HS-27A (cell line): ENCODE measurements at places on chromosomes 1 and 21.

DNA sequence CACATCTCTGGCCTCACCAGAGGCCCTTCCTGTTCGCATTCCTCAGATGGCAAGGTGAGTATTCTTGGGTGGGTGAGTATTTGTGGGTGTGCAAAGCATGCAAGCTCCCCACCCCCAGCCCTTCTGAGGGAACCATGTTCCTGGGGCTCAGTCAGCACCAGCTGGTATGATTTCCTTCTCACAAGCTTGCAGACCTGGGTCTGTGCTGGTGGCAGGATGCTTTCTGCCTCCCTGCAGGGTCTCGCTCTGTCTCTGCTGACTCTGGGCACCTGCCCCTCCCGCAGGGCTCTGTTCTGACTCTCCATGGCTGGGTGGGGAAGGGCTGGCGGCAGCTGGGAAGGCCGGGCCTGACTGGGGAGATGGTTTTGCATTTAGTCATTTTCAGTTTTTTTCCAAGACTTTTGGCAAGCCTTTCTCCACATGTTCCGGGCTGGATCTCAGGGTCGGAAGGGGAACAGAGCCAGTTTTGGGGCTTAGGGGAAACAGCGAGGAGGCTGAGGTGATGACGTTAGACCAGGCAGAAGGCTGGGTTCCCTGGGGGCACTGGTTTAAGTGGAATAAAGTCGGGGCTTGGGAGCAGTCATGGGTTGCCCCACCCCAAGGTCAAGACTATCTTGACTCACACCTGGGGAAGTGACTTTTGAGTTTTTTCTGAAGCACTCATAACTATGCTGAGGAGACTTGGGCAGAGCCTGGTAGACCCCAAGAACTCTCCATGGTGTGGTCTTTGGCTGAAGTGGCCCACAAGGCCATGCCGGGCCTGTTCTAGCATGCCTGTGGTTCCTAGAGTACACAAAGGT is 6.2 kb downstream of the RASSF5 start:
- DNase-seq = peak; percentile 60

DNA sequence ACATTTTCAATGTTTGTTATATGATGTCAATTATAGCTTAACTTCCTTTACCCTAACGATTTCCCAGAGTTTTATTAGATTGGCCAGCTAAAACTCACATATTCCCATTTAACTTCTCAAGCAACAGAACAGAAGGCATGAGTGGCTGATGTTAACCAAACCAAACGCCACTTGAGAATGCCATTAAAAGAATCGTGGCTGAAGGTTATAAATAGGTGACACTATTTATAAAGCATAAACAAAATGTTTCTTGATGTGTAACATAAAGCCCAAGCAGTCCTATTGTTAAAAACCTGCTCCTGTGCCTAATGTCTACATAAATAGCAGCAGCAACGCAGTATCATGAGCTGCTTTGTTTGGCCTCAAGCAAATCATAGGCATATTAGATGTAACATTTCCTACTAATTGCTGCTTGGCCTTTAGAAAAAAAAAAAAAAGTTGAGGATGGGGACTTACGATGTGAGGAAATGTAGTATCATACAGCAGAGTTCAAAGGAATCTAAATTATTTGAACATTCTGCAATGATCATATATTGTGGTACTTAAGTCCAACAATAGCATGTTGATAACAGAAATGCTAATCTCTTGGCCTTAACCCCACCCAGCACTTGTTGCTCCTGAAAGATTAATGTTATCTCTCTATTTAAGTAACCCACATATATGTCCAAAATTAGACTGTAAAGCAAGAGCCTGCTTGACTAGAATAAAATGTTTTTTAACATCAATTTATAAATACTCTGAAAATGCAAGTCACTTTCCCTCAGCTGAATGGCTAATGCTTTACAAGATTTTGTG is 106.0 kb downstream of the ESRRG start:
- DNase-seq = no peak

GRCh38 chr1:28110555-28110954 is 22.1 kb upstream of the EYA3 start:
- no peak for DNase-seq

DNA sequence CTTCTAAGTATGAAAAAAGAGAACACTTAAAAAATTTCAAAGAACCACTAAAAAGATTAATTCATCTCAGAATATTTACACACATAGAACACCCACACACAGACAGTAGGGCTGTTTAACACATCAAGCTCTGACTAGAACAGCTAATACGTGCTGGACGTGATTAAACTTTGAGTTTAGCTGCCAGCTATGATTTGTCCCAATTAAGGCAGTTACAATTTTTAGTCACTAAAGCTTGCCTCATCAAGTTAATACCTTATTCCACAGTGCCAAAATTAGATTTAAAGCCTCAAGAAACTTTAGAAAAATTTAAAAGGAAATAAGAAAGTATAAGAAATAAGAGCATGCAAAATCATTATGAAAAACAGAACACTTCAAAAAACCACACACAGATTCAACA is 18.9 kb downstream of the SLC16A1 start:
- DNase-seq = no peak

DNA sequence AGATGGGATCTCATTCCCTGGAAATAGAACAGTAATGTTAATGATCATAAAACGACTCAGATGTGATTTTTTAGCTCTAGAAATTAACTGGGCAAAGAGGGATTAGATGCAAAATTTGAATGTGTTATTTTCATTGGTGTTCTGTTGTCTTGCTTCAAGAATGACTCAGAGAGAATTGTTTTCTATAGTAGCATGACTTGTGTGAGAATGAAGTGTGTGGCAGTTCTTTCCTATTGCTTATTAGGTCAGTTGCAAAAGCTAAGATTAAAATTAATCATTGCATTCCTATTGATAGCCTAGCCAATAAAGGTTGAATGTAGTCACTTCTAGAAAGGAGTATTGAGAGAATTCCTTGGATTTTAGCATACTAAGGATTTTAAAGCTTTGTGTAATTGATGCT is 22.9 kb downstream of the SPEN start:
- DNase-seq = no peak

DNA sequence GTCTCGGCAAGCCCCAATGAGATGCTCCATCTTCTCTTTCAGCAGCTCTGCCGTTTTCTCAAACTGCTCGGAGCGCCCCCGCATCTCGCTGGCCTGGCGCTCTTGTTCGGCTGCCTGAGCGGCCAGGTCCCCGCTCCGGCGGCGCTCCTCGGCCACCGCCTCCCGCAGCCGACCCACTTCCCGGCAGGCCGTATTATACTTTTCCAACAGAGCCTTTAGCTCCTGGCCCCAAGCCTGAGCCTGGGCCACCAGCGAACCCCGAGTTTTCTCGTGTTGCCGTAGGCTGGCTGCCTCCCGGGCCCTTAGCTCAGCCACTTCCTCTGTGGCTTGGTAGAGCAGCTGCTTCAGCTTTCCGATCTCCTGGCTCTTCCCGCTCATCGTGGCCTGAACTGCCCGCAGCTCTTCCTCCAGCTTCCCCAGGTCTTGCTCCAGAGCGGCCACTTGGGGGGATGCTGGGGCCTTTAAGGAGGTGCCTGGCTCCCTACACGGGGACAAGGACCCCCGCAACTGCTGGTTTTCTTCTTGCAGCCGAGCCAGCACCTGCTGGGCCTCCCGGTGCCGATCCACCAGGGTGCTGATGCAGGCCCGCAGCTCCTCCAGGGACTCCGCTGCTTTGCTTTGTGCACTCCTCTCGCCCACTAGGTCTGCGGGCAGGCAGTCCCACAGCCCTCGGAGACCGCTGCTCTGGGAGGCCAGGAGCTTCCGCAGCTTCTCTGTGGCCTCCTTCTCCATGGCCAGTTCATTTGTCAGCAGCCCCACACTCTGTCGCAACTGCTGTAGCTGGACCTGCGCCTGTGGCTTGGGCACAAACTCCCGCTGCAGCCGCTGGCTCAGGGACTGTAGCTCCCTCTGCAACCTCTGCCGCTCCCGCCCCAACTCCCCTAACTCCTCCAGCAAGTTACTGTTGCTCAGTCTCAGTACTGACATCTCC is 13.4 kb upstream of the PIAS3 start:
- DNase-seq = no peak

DNA sequence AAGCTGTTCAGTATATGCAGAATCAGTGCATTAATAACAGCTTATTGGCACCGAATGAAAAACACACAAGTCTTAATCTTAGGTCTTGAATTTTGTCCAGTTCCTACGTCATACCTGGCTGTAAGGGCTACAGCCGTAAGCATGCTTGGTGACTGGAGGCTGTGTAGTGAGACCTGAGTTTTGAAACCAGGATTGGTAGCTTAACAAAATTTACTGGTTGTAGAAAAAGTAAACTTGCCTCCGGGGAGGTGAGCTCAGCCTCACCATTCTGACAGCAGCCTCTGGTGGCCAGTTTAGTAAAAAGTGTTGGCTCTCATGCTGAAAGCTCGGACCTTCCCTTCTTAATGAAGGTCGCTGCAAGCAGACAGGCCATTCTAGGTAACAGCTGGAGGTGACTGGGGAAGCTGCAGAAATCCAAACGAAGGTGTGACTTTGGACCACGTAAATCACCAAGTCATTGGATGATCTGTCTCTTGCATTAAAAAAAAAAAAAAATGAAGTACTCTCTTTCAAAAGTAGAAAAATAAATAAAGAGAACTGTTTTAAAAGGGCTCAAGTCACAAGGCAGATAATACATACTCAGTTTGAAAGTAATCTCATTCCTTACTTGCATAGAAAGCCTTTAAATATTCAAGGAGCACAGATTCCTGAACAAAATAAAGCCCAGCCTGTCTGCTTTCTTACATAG is 48.9 kb downstream of the HLCS start:
- no peak for DNase-seq

- DNase-seq = no peak
These were observed 149.6 kb downstream of the RHOU start for GRCh38 chr1:228884615-228885566.

GRCh38 chr1:214352838-214353237 is 71.9 kb downstream of the SMYD2 start:
- DNase-seq = no peak

- no peak for DNase-seq
These were observed 40.6 kb upstream of the DIPK1A start for GRCh38 chr1:93001893-93002292.

GRCh38 chr1:205436776-205437410 is 15.0 kb upstream of the LEMD1 start:
- DNase-seq = no peak

DNA sequence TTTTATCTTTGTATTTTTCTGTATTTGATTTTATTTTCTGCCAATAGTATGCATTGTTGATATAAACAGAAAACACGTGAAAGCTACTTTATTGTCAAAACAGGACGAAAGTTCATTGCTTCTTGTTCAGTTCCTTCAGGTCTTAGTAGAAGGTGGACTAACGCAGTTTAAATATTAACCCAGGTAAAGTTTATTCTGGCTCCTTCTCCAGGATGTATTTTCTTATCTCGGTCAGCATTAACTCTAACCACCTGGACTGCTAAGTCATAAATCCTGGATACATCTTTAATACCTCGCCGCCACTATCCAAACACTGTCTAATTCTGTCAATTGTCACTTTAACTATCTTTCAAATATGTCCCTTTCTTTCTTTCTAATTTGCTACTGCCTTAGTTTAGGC is 5.7 kb upstream of the SOAT1 start:
- no peak for DNase-seq

DNA sequence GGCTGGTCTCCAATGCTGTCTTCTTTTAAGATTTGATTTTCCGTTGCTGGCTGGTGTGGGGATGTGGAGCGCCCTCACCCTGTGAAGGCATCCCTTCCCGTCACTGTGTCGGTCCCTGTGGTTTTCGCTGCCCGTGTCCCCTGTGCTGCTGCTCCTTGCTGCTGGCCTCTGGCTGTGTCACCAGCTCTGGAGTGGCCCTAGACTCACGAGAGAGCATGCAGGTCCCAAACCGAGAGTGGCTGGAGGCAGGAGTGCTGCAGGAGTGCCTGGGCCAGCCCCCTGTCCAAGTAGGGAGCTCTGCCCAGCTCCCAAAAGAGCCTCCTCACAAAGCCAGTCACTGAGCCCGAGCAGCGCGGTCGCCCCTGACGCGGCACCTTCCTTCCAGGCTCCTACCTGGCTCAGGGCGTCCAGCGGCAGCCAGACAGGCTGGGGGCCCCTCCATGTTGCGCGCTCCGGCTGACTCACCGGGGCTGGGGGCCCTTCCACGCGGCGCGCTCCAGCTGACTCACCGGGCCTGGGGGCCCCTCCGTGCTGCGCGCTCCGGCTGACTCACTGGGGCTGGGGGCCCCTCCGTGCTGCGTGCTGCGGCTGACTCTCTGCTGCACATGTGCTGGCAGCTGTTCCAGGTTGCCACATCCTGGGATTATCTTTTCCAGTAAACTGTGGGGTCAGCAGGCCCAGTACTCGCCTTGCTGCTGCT is 106.7 kb upstream of the COL6A1 start:
- peak; percentile 81 for DNase-seq

DNA sequence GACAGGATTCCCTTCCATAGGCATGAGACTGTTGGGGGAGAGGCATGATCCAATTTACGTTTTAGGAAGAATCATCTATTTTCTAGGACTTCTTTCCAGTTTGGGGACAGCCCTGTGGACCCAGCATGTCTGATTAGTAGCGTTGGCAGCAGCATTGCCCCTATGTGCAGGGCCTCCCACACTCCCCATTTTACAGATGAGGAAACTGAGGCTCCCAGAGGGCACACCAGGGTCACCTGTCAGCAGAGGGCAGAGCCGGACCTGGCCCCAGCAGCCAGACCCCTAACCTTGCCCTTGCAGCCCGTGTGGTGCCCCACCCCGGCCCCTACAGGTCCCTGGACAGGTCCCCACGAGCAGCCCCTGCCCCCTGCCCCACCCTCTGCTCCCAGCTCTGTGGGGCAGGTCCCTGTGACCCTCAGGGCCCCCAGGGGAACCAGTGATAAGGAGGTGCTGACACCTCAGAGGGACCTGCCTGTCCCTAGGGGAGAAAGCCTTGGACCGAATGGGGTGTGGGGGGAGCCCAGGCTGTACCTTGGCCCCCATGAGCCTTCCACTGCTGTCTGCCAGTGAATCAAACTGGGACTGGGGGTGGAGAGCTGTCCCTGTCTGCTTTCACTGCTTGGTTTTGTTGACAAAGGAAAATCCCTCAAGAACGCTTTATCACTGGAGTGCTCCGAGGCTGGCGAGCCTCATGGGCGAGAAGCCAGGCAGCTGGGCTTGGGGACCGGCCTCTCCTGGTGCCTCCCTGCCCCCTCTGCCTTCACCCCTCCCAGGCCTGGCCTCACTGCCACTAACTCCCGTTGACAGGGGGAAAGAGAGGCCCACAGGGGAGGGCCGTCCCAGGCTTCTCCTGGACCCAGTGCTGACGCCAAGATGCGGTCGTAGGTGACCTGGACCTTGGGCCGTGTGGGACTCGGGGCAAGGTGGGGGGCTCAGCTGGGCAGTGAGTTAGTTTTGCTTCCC is 39.4 kb upstream of the CCDC27 start:
- DNase-seq = no peak

DNA sequence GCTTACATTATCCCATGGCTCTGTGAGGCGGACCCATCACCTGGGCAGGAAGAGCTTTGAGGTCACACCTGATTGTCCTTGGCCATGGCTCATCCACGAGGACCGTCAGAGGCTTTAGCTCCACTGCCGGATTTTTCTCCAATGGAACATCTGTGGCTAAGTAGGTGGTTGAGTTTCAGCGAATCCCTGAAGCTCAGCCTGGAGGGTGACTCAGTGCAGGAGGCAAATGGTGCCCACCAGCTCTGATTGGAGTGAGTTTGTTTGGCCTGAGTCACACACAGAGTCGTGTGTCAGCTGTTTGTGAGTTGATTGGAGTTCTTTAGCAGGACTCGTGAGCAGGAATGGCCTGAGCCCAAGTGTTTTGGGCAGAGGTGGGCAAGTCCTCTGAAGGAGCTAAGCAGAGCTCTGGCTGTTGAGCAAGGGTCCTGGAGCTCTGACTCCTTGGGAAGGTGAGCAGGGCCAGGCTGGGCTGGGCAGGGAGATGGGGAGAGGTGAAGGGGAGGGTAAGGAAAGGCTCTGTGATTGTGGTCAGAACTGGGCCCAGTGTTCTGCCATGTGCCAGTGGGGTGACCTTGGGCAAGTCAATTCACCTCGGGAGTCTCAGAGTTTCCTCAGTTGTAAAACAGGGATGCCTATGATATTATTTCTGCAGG is 2.0 kb downstream of the SLC6A17 start:
- no peak for DNase-seq

- DNase-seq = no peak
These were observed 35.4 kb downstream of the CHRM3 start for GRCh38 chr1:239421811-239422210.
